Posterior vena cava (tissue), 2 donors: ENCODE measurements at places on chromosomes 4 and X.
A peak's percentile ranks its signal among the peaks of the same experiment; 100 is the strongest.

- DNase-seq: no peak
Measured at GRCh38 chrX:72381439-72382201, 75.9 kb upstream of the CITED1 start.

DNA sequence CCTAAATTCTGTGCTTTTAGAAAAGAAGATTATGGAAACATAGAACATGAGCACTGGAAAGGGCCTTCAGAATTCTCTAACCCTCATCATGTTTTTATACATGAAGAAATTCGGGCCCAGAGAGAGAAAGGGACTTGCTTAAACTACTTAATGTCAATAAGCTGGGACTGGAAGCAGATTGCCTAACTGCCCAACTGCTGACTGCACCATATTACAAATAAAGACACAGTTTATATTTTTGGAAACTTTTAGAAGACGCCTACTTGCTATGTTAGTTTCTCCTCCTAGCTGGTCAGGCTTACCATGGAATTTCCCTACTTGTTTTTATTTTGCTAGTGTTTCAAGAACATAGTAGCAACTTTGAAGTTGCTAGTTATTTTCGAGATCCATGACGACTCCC is 47.1 kb downstream of the SLC9A6 start:
- no peak for DNase-seq

DNA sequence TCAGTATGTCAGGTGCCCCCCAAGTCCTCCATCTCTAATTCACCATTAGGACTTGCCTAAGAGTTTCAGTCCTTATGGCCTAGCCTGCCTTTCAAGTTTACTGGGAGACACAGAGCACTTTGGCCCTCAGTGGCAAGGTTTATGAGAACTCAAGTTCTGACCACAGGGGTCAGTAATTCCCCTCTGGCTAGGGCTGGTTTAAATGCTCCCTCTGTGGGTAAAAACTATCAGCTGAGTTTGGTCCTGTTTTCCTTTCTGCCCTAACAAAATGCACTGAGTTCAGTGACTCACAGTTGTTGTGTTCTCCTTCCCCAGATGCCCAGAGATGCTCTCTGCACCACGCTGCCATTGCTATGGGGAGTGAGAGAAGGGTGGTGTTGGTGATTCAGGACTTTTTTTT is 163.2 kb downstream of the RELL1 start:
- no peak for DNase-seq

DNA sequence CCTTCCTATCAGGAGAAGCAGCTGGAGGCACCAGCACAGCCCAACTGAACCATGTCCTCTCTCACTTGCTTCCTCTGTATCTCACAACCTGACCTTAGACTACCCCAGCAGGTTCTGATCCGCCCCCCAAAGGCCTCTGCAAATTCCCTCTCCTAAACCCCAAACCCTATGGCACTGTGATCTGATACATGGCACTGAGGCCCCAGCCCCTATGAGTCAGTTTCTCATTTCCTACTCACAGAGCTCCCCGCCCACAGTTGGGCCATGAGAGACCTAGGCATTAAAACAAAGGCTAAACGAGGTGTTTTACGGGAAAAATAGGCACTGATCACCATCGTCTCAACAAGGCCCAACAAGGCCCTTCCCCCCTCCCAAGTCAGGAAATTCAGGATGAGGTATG is 19.1 kb downstream of the SASH3 start:
- no peak for DNase-seq

GRCh38 chr4:105137121-105137875 is 9.4 kb upstream of the TET2 start:
- DNase-seq: no peak

DNA sequence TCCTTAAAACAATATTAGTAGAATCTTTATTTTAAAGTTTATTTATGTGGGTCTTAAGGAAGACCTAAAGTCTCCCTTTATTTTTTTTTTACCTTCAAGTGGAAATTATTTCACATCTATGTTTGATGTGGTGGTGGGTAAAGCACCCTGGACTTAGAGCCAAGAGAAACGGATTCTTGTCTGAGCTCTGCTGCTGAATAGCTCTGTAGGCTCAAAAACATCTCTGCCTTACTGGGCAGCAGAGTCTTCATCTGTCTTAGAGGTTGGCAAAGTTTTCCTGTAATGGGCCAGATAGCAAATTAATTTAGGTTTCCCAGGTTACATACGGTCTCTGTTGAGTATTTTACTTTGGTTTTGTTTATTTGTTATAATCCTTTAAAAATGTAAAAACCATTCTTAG is 136.5 kb downstream of the CEP135 start:
- DNase-seq: no peak

DNA sequence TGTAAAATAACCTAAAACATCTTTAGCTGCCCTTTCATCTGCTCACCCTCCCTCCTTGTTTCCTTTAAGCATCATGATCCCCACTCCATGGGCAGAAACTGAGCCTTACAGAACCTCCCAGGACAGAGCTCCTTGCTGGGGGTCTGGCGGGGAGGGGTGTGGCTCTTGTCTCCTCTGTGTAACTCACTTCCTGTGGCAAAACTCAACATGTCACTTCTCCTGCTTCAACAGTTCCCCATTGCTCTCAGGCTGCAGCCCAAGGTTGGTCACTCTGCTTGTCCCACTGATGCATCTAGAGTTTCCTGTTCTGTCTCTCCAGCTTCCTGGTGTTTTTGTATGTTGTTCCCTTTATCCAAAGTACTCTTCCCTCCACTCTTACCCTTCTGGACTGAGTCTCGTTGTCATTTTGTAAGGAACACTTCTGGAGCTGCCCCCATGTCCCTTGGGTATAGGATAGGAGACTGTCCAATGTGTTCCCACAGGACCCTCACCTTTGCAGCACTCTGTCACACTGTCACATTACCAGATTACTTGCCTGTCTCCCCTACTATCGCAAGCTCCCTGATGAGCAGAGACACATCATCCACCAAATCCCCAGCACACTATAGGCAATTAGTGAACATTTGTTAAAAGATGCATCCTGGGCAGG is 19.6 kb downstream of the TMEM31 start:
- DNase-seq: no peak

DNA sequence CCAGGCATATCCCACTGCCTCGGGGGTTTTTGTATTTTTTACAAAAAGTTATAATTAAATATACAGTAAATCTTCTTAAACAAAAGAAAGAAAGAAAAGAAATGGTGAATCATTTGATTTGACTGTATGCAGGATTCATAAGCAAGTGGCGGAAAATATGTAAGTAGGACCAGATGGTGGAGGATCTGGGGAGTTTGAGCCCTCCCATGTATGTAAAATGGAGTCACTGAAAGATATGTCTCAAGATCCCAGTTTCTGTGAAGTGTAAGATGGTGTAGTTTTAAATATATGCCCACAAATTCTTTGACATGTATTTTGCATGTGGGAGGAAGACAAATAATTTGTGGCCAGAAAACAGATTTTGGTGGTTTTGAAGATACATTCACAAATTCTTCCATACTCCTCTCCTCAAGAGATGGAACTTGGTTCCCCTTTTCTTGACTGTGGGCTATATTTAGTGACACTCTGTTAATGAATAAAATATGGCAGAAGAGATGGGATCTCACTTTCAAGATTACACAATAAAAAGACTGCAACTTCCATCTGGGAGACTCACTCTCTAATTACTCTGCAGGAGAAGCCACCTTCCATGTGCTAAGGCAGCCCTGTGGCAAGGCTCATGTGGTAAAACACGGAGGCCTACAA is 133.6 kb upstream of the S100G start:
- DNase-seq: no peak

DNA sequence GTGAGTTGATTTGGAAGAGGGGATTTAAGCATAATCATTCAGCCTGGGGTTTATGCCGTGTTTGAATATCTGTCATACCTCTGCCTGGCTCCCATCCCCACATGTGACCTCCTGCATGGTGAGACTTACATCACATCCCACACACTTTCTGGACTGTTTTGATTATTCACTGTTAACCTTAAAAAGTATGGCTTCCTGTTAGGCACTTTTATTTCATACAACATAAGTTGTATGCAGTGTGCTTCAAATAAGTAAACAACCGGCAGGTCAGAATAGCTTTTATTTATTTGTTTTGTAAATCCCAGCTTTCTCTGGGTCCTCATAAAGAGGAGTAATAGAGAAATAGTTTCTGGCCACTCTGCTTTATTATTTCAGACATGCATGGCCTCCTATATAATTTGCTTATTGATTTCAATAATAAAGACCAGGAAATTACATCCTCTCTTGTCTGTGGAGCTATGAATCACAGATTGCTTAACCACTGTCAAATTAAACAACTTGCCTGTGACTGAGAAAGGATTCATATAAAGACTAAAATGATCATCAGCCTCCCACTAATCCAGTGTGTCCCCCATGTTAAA is 376.8 kb upstream of the ZFP42 start:
- DNase-seq: no peak

GRCh38 chr4:39942507-39942906 is 35.2 kb downstream of the PDS5A start:
- no peak for DNase-seq

GRCh38 chr4:57425610-57426009 is 315.4 kb upstream of the IGFBP7 start:
- no peak for DNase-seq

DNA sequence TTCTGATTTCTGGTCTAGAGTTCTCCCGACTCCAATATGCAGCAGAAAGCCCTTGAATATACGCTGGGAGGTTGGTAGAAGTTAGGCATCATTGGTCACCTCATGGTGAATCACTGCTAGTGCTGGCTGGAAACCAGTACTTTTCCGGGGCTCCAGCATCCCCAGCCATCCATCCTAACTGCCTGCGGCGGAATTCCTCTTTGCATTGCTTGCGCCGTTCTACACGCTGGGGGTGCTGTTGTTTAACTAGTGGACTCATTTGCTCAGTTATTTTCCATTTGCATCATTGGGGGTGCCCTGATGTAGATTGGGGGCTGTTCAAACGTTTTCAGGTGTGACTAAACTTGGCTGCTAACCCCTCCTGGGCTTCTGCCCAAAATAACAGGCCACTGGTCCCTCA is 23.3 kb upstream of the GPR50 start:
- no peak for DNase-seq

- DNase-seq: no peak
Measured at GRCh38 chr4:70603856-70604255, 11.8 kb downstream of the AMBN start.

DNA sequence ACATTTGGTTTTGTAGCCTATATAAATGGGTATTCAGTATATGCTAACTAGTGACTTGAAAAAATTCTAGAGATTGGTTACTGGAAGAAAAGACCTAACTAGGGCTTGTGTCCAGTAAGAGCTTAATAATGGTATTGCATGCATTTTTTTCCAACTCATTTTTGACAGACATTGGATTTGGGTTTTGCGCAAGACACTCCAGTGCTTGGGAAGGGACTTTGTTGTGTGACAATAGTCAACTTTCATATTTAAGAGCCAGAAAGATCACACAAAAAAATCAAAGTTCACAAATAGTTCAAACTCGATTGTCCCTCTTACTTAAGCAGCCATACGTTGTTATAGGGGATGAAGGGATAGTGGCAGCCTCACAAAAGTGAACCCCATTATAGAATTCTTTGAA is 1.2 kb upstream of the HSD17B11 start:
- DNase-seq: no peak

DNA sequence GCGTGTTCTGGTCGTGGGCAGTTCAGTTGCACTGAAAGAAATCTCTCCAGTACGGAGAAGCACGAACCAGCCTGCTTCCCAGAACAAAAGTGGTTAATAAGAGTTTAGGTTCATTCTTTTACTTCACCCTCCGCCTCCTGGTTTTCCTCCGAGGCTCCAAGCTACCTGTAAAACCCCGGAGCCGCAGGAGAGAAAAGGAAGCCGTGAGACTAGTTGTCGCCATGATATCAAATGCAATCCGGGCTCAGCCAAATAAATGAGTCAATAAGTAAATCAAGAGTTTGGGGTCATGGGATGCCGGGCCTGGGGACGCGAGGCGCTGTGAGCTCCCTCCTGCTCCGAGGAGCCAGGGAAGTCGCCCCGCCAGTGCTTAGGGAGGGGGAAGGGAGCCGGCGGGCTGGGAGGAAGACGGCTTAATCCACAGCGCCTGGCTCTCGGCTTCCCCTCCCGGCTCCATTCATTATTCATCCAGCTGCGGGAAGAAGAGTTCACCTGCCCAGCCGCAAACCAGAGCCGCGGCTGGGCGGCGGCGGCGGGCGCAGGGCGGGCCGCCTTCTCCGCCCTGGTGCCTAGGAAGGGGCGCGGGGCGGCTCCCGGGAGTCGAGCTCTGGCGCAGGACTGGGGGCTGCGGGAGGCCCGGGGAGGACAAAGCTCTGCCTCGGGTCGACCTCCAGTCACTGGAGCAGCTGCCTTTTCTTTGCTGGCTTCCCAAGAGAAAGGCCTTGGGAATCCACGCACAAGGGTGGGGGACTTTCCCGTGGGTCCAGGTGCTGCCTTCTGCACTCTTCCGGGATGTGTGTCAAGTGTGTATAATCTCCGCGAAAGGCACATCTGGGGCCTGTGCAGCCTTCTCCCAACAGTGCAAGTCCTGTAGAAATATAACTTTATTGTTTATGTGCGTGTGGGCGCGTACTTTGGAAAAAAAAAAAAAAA is 1.7 kb downstream of the FRAS1 start:
- peak; percentile 84 for DNase-seq

GRCh38 chr4:73698217-73698616 is 42.2 kb upstream of the CXCL8 start:
- no peak for DNase-seq

DNA sequence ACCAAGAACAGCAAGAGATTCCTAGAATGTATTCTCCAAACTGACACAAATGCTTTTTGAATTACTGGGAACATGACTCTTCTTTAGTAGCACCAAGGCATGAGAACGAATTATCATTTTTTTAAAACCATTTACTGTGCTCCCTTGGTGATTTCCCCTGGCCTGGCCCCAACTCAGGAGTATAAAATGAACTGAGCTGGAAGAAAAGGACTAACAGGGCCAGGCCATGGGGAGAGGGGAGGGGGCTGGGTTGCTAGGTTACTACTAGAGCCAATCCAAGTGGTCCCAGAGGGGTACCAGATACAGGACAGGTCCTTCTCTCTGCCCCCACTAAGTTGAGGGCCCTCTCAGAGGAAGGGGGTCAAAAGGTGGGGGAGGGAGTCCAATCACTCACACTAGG is 23.1 kb downstream of the SASH3 start:
- DNase-seq: no peak

- no peak for DNase-seq
Measured at GRCh38 chr4:11565899-11566298, 137.2 kb upstream of the HS3ST1 start.

- DNase-seq: peak; percentile 81
Measured at GRCh38 chr4:41882625-41883347, 52.4 kb upstream of the TMEM33 start.

- no peak for DNase-seq
Measured at GRCh38 chr4:87151730-87152129, 68.7 kb downstream of the KLHL8 start.

DNA sequence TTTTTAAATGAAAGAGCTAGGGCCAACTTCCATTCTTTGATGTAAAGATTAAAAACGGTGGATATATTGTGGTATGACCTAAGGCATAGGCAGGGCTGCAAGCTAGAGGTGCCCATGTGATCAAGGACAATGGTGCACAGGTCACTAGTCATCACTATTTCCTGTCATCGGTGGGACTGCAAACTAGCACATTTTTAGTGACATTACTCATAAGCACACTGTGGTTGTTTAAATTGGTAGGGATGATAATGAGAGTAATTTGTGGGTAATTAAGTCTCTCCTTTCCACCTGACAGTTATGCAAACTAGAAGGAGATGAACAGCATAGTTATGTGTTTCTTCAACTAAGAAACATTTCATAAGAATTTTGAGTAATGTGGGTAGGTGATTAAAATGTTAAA is 85.4 kb downstream of the GPRIN3 start:
- no peak for DNase-seq
